ENCODE measurements at places on chromosomes 2 and 18. TPM values are rescaled to one million over a fixed set of nuclear protein-coding genes. Genes with fewer than 3 reads are reported as not detected.

GRCh38 chr18:10951631-10952544, 197.5 kb downstream of the PIEZO2 start:
- no peak overlapping the region for H3K27ac ChIP-seq
- H3K4me1 ChIP-seq, result no peaks in the 10 kb centered on the region
- no peaks in the 10 kb centered on the region for H3K36me3 ChIP-seq
- H3K27me3 ChIP-seq, result no peaks in the 10 kb centered on the region

DNA sequence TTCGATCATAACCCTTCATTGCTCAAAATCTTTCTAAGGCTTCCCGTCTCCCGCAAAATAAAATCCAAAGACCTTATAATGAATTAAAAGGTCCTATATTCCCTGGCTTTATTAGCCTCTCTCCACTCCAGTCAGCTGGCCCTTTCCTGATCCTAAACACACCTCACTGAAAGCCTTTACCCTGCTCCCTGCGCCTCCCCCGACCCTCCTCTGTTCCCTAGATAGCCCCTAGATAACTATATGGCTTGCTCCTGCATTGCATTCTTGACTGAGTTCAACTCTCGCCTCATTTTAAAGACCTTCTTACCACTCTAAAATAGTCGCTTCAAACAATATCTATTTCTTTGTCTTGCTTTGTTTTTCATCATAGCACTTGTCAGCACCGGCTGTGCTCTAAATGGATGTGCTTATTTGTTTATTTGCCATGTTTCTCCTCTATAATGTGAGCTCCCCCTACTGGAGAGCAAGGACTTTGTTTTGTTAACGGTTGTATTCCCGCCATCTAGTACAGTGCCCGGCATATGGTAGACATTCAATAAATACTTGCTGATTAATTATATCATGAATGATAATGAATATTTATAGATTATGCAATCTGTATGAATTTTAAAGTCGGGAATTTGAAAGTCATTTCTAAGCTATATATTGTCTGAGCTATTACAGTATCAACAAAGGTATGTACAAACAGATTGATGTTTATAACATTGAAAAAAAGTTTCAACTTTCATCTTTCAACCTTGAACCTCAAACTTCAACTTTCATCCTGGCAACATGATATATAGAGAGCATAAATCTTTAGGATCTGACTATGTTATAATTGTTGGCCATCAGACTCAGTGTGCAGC, 32.4 kb upstream of the VIT start:
- DNase-seq, result no peak
- H3K4me1 ChIP-seq, result no peaks in the 10 kb centered on the region
- H3K4me3 ChIP-seq, result no peak overlapping the region
- no peaks in the 10 kb centered on the region for H3K27me3 ChIP-seq
- H3K36me3 ChIP-seq, result no peaks in the 10 kb centered on the region

GRCh38 chr2:204205538-204205937, 269.0 kb downstream of the ICOS start:
- H3K4me3 ChIP-seq, result no peak overlapping the region
- H3K4me1 ChIP-seq, result no peaks in the 10 kb centered on the region
- H3K36me3 ChIP-seq, result no peaks in the 10 kb centered on the region
- H3K27ac ChIP-seq, result no peak overlapping the region

GRCh38 chr2:8548619-8549150, 133.2 kb upstream of the ID2 start:
- H3K27me3 ChIP-seq, result no peaks in the 10 kb centered on the region
- no peaks in the 10 kb centered on the region for H3K36me3 ChIP-seq
- no peak for DNase-seq
- no peak overlapping the region for H3K27ac ChIP-seq

Gene LYG1
- total RNA-seq, result 1.5 TPM

DNA sequence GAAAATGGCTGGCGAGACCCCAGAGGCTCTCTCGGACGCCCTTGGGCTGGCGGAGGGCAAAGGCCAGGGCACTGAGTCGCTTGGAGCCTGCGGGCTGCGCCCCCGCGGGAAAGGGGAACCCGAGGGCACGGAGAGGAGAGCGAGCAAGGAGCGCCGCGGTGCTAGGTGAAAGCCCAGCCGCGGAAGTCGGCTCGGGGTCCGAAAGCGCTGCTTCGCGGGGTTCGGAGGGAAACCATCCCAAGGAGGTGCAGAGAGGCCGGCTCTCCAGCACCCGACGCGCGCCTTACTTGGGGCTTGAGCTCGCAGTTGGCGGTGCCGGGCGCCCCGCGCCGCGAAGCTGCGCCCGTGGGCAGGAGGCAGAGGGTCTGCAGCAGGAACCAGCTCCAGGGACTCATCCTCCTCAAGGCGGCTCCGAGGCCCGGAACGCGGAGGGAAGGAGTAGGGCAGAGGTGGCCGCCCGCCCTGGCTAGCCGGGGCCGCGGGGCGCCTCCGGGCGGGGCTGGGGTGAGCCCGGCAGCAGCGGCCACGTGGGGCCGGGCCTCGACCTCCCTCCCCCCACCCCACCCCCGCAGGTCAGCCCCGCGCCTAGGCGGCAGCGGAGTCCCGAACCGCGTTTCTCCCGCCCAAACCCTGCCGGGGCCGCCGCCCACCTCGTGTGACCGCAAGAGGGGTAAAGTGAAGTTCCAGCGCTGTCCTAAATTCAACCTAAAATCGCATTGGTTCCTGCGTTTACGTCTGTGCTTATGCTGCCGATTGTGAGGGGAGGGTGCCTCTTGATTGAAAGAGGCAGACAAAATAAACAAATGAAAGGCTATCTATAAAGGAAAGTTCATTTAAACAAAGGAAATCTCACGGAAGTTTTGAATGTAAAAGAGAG, at the start of gene TRABD2A:
Gene TRABD2A, minus strand, starts transcription at position 440 of the 877 bp plus-strand sequence. Its CDS starts 45 bp downstream, at position 395.
- peaks cover 20% of the 10 kb centered on the region for H3K4me1 ChIP-seq
- H3K27ac ChIP-seq, result no peak within 1 kb of the TSS
- peak within 1 kb of the TSS; percentile 24 for H3K4me3 ChIP-seq
- no peaks in the 10 kb centered on the region for H3K36me3 ChIP-seq
- DNase-seq, result no peak
- peaks cover 6% of the 10 kb centered on the region for H3K27me3 ChIP-seq

Gene MSTN
- 0.95 TPM for total RNA-seq

GRCh38 chr18:45312555-45313126, 302.6 kb upstream of the SLC14A2 start:
- H3K4me1 ChIP-seq, result no peaks in the 10 kb centered on the region
- no peak for DNase-seq
- no peaks in the 10 kb centered on the region for H3K27me3 ChIP-seq
- no peak overlapping the region for H3K27ac ChIP-seq
- no peaks in the 10 kb centered on the region for H3K36me3 ChIP-seq
- H3K4me3 ChIP-seq, result no peak overlapping the region

DNA sequence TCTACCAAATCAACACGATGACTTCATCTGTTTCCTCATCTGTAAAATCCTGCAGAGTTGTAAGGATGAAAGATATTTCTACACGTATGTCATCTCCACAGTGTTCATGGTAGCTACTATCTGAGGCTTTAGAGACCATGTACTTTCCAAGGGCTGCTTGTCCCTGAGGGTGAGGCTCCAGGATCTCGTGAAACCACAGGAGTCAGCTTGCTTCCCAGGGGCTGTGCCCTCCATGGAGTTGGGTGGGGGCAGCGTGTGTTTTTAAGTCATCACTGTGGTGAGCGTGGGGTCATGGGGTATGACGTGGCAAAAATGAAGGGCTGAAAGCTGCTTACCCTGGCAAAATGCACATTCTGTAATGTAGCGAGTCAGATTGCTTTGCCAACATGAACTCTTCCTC, 81.6 kb downstream of the ASAP2 start:
- no peak overlapping the region for H3K27ac ChIP-seq
- no peak overlapping the region for H3K4me3 ChIP-seq
- H3K4me1 ChIP-seq, result no peaks in the 10 kb centered on the region
- no peaks in the 10 kb centered on the region for H3K27me3 ChIP-seq

DNA sequence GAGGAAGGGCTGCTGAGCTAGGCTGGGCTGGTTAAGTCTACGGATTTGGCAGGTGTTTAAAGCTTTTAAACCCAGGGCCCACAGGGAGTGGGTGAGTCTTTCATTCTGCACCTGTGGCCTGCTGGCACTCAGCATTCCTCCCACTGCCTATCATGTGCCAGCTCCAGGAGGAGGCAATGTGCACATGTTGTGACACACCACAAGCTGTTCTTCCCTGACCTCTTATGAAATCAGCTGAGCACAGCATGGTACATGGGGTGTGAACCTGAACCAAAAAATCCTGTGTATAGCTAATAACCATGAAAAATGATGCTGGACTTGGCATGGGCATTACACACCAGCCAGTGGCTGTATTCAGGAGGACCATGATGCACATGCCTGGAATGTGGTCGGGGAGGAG, 297.9 kb upstream of the MMADHC start:
- H3K4me3 ChIP-seq, result no peak overlapping the region
- DNase-seq, result no peak
- H3K36me3 ChIP-seq, result no peaks in the 10 kb centered on the region
- no peak overlapping the region for H3K27ac ChIP-seq
- no peaks in the 10 kb centered on the region for H3K4me1 ChIP-seq

DNA sequence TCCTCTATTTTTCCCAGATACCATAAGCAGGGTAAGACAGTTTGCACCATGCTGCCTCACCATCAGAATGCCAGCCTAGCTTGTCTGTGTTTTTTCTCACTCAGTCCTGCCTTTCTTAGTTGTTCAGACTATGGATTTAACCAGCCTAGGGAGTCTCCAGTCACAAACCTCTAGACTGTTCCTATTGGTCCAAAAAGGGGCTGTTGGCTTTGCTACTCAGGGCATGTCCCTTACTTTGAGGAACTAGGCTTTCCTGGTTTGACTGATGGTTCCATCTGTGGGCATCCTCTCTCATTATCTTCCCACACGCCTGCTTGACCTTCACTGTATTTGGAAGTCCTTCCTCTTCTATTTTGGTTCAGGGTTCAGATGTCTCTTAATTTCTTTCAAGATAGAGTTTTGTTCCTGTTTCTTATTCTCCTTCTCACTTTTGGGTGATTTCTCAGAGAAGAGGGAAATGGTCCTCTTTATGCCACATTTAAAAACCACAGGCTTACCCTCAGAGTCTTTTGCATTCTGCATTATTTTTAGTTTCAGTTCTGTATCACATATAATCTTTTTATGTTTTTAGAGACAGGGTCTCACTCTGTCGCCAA, 31.3 kb upstream of the TMEM131 start:
- no peak for DNase-seq
- no peak overlapping the region for H3K4me3 ChIP-seq

GRCh38 chr2:223602972-223603371, 811 bp upstream of the SCG2 start:
- no peaks in the 10 kb centered on the region for H3K4me1 ChIP-seq
- no peaks in the 10 kb centered on the region for H3K36me3 ChIP-seq
- H3K27me3 ChIP-seq, result no peaks in the 10 kb centered on the region
- no peak overlapping the region for H3K4me3 ChIP-seq
- no peak for DNase-seq

- H3K4me1 ChIP-seq, result no peaks in the 10 kb centered on the region
- no peak overlapping the region for H3K4me3 ChIP-seq
- H3K36me3 ChIP-seq, result no peaks in the 10 kb centered on the region
- no peaks in the 10 kb centered on the region for H3K27me3 ChIP-seq
- no peak for DNase-seq
These were observed 77.0 kb upstream of the PDE1A start for GRCh38 chr2:182503886-182504285.

GRCh38 chr2:134324947-134325346, 71.1 kb downstream of the MGAT5 start:
- no peaks in the 10 kb centered on the region for H3K4me1 ChIP-seq
- no peak overlapping the region for H3K27ac ChIP-seq
- no peaks in the 10 kb centered on the region for H3K27me3 ChIP-seq
- H3K36me3 ChIP-seq, result no peaks in the 10 kb centered on the region
- no peak overlapping the region for H3K4me3 ChIP-seq

Gene ZNF521
- total RNA-seq, result 95.5 TPM

GRCh38 chr18:27185025-27185763, at the start of gene CHST9:
Gene CHST9 (minus strand): TSS chr18:27185308. CDS start chr18:27142809, 42,499 bp downstream.
- H3K36me3 ChIP-seq, result no peaks in the 10 kb centered on the region
- no peaks in the 10 kb centered on the region for H3K4me1 ChIP-seq
- H3K4me3 ChIP-seq, result no peak within 1 kb of the TSS
- H3K27me3 ChIP-seq, result peaks cover 11% of the 10 kb centered on the region
- H3K27ac ChIP-seq, result no peak within 1 kb of the TSS
- no peak for DNase-seq

GRCh38 chr2:42598656-42599055, 30.2 kb downstream of the MTA3 start:
- no peak overlapping the region for H3K27ac ChIP-seq
- H3K36me3 ChIP-seq, result no peaks in the 10 kb centered on the region
- no peak for DNase-seq
- no peak overlapping the region for H3K4me3 ChIP-seq
- no peaks in the 10 kb centered on the region for H3K27me3 ChIP-seq

- no peak overlapping the region for H3K27ac ChIP-seq
- no peaks in the 10 kb centered on the region for H3K36me3 ChIP-seq
- no peaks in the 10 kb centered on the region for H3K4me1 ChIP-seq
- no peak overlapping the region for H3K4me3 ChIP-seq
- H3K27me3 ChIP-seq, result no peaks in the 10 kb centered on the region
These were observed 164.0 kb downstream of the GRB14 start for GRCh38 chr2:164457271-164457670.

DNA sequence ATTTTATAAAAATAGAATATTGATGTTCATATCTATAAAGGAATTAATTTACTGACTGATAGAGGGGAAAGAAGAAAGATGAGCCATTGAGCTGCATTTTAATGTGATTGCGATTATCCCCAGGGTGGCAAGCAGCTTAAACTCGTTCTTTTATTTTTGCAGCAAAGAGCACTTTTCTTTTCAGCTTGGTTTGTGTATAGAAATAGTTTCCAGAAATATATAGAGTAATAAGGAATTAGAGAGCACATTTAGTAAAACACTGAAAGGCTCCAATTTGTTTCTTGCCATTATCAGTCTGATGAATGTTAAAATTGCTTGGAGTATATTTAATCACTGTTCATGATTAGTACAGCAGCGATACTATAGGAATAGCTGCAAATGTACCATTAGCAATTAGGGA, 119.5 kb downstream of the MYO3B start:
- no peaks in the 10 kb centered on the region for H3K36me3 ChIP-seq
- no peak overlapping the region for H3K4me3 ChIP-seq
- H3K27ac ChIP-seq, result no peak overlapping the region

Gene ACOXL
- not detected for total RNA-seq

- no peaks in the 10 kb centered on the region for H3K27me3 ChIP-seq
- no peak for DNase-seq
- H3K27ac ChIP-seq, result no peak overlapping the region
- no peaks in the 10 kb centered on the region for H3K36me3 ChIP-seq
These were observed 114.7 kb downstream of the MTX2 start for GRCh38 chr2:176383836-176384442.

DNA sequence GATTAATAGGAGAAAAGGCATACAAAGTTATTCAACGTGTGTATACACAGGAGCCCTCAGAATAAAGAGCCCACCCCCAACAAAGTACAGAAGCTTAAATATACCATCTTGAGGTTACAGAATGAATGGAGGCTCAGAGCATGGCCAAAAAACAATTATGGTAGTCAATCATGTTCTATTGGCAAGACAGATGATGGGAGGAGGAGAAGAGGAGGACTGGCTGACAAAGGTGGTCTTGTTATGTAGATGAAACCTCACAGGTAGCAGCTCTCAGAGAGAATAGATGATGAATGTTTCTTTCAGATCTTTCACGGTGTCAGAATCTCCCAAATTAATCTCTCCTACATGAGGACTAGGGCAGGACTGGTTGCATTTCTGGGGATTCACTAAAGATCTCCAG, 66.0 kb downstream of the ARL4C start:
- H3K27me3 ChIP-seq, result no peaks in the 10 kb centered on the region
- no peaks in the 10 kb centered on the region for H3K36me3 ChIP-seq
- no peak overlapping the region for H3K27ac ChIP-seq
- H3K4me1 ChIP-seq, result no peaks in the 10 kb centered on the region
- DNase-seq, result no peak
- H3K4me3 ChIP-seq, result no peak overlapping the region

- no peaks in the 10 kb centered on the region for H3K4me1 ChIP-seq
- DNase-seq, result no peak
- H3K27ac ChIP-seq, result no peak overlapping the region
- no peak overlapping the region for H3K4me3 ChIP-seq
These were observed 7.9 kb downstream of the CTLA4 start for GRCh38 chr2:203875471-203875870.

Measured in uterus (tissue), 4 donors.